GM13976 (cell line): ENCODE measurements at places on chromosomes 5 and 9.

GRCh38 chr9:110545705-110546104 lies 33.8 kb downstream of the SVEP1 start:
- no peak for DNase-seq

GRCh38 chr5:4987431-4987830 lies 152.7 kb upstream of the ADAMTS16 start:
- DNase-seq: no peak

- DNase-seq: no peak
These were observed 3.4 kb downstream of the BTNL9 start for GRCh38 chr5:181043285-181044092.

- no peak for DNase-seq
These were observed 52.4 kb upstream of the PHYKPL start for GRCh38 chr5:178284996-178285395.

- no peak for DNase-seq
These were observed 12.7 kb upstream of the TMEM161B start for GRCh38 chr5:88281322-88281721.

DNA sequence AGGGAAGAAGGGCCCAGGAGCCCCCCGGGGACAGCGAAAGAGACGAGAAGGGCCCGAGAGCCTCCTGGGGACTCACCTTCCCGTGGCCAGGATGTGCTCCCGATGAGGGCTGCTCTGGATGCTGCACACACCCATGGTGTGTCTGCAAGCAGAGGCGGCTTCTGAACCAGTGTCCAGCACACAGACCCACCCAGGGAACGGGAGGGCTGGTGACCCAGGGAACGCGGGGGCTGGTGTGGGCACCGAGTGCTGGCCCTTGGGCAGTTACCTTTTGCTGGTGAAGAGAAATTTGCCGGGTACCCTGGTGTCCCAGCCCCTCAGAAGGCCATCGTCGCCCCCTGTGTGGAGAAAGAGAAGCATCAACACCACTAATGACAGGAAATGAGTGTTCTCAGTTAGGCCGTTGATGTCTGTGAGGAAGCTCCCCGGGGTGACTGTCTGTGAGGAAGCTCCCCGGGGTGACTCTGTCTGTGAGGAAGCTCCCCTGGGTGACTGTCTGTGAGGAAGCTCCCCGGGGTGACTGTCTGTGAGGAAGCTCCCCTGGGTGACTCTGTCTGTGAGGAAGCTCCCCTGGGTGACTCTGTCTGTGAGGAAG lies 13.2 kb downstream of the MRPL41 start:
- no peak for DNase-seq

- DNase-seq: no peak
These were observed 234.6 kb downstream of the ADGRV1 start for GRCh38 chr5:90793183-90793582.

DNA sequence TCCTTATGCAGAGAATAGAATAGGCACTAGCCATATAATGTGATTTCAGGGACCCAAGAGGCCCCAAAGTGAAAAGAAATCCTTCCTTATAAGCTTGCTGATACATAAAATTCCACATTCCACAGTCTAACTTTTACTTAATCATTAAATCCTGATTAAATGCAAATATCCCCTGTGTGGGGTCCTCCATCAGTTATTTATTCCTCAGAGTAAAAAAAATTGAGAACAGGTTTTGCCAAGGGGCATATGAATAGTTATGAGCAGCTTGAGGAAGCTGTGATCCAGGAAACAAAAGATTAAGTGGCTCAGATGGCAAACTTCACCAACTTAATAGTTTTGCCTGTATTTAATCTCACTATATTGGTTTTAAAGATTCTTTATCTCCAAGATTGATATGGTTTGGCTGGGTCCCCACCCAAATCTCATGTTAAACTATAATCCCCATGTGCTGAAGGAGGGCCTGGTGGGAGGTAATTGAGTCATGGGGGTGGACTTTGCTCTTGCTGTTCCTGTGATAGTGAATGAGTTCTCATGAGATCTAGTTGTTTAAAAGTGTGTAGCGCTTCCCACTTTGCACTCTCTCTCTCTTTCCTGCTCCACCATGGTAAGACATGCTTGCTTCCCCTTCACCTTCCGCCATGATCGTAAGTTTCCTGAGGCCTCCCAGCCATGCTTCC lies 324.9 kb downstream of the NPR3 start:
- no peak for DNase-seq

- no peak for DNase-seq
These were observed 357.4 kb downstream of the PSAT1 start for GRCh38 chr9:78654324-78654723.

DNA sequence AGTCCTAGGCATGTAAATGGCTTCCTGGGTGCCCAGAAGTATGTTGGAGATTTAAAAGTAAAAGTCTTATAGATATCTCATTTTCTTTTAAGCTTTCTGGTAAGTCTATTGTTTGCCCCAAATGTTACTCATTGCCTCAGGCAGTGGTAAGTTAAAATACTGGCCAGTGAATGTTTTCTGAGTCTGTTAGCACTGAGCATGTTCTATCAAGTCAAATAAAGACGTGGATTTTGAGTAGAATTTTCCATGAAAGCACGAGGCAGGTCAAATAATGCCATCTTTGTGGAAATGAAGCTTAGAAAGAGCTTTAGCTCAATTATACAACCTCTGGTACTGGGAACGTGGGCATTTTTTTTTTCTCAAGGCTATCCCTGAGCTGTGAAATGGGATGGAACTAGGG lies 651.3 kb upstream of the ACO1 start:
- no peak for DNase-seq

DNA sequence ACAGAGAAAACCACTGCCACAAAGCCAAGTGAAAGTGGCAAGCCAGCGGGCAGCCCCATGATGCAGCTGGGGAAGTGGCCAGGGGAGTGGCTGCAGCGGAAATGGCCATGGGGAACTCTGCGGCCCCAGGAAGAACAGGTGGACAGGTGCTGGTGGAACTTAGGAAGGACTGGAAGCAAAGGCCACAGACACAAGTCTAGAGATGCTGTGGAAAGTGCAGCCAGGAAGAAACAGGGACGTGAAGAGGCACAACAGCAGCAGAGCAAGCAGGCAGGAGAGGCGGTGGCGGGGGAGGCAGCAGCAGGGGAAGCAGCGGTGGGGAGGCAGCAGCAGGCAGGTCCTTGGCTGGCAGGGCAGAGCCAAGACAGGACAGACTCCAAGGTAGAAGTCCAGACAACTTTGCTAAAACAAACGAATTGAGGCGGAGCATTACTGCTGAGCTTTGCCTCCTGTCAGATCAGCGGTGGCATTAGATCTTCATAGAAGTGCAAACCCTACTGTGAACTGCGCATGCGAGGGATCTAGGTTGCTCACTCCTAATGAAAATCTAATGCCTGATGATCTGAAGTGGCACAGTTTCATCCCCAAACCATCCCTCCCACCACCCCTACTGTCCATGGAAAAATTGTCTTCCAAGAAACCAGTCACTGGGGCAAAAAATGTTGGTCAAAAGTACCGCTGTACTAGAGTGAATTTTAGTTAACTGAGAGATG lies 11.8 kb downstream of the SURF6 start:
- DNase-seq: no peak

DNA sequence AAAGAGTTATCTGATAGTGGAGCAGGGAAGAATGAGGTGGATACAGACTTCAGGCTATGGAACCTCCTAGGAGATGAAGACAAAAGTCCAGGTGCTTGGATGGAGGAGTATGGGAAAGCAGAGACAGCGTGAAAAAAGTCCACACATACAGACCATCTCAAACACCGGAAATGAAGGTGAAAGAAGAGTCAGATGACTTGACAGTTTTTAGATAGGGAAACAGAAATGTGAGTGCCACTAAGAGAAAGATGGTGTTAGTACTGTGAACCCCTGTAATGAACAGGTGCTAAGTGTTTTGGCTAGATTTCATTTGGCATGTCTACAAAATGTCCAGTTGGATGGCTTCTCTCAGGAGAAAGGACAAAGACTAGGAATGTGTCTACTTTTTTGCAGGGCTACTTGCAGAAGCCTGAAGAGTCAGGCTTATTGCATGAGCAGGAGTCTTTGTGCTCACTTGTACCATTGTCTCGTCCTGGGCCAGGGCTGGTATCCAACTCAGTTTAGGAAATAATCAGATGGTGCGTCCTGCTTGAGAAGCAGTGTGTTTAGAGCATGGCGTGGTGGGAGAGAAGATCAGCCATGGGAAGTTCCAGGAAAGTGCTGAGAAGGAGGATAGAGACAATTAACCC lies 90.6 kb upstream of the STARD4 start:
- no peak for DNase-seq

- no peak for DNase-seq
These were observed 131.4 kb downstream of the FAM114A2 start for GRCh38 chr5:153907170-153907775.

DNA sequence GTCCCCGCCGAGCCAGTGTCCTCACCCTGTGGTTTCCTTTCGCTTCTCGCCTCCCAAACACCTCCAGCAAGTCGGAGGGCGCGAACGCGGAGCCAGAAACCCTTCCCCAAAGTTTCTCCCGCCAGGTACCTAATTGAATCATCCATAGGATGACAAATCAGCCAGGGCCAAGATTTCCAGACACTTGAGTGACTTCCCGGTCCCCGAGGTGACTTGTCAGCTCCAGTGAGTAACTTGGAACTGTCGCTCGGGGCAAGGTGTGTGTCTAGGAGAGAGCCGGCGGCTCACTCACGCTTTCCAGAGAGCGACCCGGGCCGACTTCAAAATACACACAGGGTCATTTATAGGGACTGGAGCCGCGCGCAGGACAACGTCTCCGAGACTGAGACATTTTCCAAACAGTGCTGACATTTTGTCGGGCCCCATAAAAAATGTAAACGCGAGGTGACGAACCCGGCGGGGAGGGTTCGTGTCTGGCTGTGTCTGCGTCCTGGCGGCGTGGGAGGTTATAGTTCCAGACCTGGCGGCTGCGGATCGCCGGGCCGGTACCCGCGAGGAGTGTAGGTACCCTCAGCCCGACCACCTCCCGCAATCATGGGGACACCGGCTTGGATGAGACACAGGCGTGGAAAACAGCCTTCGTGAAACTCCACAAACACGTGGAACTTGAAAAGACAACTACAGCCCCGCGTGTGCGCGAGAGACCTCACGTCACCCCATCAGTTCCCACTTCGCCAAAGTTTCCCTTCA lies 1.4 kb downstream of the GLIS3 start:
- peak; percentile 52 for DNase-seq

- no peak for DNase-seq
These were observed 57.5 kb downstream of the EPB41L4B start for GRCh38 chr9:109263358-109263757.

GRCh38 chr9:86300701-86301100 lies 18.4 kb upstream of the ISCA1 start:
- no peak for DNase-seq

DNA sequence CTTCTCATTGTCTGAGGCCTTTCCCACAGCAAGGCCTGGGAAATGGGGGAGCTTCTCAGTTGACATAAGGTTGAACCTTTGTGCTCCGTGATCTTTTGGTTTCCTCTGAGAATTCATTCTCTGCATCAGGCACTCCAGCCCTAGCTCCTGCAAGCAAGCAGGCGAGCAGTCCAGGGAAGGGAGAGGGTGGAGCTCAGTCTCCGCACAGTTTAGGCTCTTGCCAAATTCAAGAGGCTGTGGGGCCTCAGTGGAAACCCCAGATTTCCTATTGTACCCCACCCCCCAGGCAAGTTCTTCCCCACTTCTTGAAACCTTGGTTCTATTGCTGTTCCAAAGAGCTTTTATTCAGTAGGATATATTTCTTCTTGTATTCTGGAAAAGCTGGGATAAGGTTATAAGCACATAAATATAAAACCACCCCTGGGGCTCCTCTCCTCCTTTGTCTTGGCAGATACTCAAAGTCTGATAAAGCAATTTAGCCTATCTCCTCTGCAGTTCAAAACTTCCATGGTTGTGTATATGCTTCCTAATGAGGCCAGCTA lies 147.2 kb downstream of the PDZD2 start:
- no peak for DNase-seq

DNA sequence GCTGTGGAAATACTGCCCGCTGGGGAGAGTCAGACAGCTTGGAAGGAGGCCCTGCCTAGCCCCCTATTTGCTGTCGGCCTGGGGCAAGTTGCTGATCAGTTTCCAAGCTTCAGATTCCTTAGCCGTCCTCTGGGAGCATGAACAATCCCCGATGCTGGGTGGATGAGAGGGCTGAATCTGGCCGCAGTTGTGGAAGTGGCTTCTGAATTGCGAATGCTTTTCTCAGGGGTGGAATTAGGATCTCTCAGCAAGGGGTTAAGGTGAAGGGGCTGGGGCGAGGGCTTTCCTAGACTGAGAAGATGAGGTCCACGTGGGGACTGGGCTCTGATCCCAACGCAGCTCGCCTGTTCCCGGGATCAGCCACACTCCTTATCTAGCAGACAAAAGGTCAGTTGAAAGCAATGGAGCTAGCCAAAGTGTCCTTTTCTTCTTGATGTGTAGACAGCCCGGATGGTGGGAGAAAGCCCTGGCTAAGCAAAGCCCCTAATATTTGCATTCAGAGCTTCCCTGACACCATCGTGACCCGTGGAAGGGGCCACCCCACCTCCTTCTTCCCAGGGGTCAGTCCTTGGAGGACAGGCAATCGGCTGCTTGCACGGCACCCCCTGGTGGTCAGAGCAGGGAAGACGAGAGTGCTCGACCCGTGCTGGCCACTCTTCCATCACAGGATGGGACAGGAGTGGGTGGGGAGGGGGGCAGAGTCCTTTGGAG lies 54.9 kb downstream of the COL15A1 start:
- DNase-seq: peak; percentile 79

DNA sequence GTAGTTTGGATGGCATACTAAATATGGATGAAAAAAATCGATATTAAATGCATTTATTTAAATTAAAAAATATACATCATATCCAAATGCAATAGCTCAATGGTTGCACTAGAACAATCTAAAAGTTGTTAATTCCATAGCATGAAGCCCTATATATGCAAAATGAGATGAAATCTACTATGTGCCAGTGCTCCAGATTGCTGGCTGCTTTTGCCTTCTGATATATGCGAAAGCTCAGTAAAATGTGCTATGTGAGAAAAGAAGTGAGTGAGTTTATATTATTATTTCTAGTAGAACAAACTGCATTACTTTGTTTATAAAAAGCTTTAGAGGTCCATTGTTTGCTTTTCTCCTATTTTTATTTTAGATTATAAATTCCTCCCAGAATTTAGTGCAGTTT lies 186.7 kb downstream of the MAT2B start:
- no peak for DNase-seq

DNA sequence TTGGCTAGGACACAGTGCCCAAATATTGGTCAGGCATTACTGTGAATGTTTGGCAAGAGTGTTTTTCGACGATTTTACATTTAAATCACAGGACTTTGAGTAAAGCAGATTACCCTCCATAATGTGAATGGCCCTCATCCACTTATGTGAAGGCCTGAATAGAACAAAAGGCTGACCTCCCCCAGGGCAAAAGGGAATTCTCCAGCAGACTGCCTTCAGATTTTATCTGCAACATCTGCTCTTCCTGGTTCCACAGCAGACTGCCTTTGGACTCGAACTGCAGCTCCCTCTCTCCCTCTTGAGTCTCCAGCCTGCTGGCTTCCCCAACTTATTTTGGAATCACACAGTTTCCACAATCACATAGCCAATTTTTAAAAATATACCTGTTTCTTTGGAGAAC lies 7.1 kb upstream of the TMEM215 start:
- DNase-seq: no peak
